Ascending aorta (tissue), 2 donors: ENCODE measurements at places on chromosomes 16 and 17. TPM values are rescaled to one million over a fixed set of nuclear protein-coding genes. Genes with fewer than 3 reads are reported as not detected.

- H3K27me3 ChIP-seq: no peaks in the 10 kb centered on the region
- H3K4me3 ChIP-seq: no peak overlapping the region
- peaks cover 14% of the 10 kb centered on the region for H3K4me1 ChIP-seq
- peak overlapping the region; percentile 39 for H3K27ac ChIP-seq
These were observed 305.2 kb downstream of the SEC14L1 start for GRCh38 chr17:77445760-77446532.

DNA sequence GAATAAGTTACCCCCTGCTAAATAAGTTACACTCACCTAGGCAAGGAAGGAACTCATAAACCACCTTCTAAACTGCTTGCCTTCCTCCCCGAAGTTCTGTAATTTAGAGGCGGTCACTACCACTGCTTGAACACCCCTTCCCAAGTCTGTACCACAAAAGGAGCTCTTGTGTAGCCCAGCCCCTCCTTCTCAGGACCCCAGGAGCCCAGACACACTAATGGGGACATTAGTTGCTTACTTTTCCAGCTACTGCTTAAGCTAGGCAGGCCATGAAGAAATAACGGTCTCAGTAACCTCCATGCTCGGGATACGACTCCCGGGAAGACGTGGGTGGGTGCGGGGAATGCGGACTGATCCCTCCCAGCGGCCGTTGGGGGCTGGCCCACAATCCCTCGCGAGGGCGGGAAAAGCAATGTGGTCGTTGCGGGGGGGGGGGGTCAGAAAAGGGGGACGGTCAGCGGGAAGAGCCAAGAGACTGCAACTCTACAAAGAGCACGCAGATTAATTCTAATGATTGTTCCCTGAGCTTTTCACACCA, at the start of gene TEX14:
Gene TEX14, minus strand, starts transcription at position 345 of the 538 bp plus-strand sequence. CDS start 40,044 bp downstream, outside the sequence.
- peaks cover 4% of the 10 kb centered on the region for H3K4me1 ChIP-seq
- H3K36me3 ChIP-seq: no peaks in the 10 kb centered on the region
- H3K27me3 ChIP-seq: no peaks in the 10 kb centered on the region
- H3K27ac ChIP-seq: peak within 1 kb of the TSS; percentile 84

GRCh38 chr17:48554412-48555257, 9.7 kb upstream of the HOXB2 start:
- H3K4me3 ChIP-seq: peak overlapping the region; percentile 71
- DNase-seq: no peak
- H3K4me1 ChIP-seq: peaks cover 58% of the 10 kb centered on the region
- peaks cover 19% of the 10 kb centered on the region for H3K36me3 ChIP-seq

- H3K27me3 ChIP-seq: no peaks in the 10 kb centered on the region
- no peak overlapping the region for H3K4me3 ChIP-seq
- no peak for DNase-seq
- H3K36me3 ChIP-seq: peaks cover 10% of the 10 kb centered on the region
- no peaks in the 10 kb centered on the region for H3K4me1 ChIP-seq
- no peak overlapping the region for H3K27ac ChIP-seq
These were observed 89.1 kb downstream of the NLK start for GRCh38 chr17:28131599-28131998.

- no peaks in the 10 kb centered on the region for H3K27me3 ChIP-seq
- no peaks in the 10 kb centered on the region for H3K36me3 ChIP-seq
- DNase-seq: peak; percentile 57
- peak overlapping the region; percentile 87 for H3K27ac ChIP-seq
- peaks cover 40% of the 10 kb centered on the region for H3K4me1 ChIP-seq
- no peak overlapping the region for H3K4me3 ChIP-seq
These were observed 122.0 kb downstream of the METRNL start for GRCh38 chr17:83201206-83202001.

GRCh38 chr16:86554917-86555703, at the start of gene MTHFSD:
Gene MTHFSD (minus strand): TSS chr16:86555235. CDS start chr16:86555184, 51 bp downstream.
- DNase-seq: peak; percentile 65
- H3K4me1 ChIP-seq: peaks cover 13% of the 10 kb centered on the region
- H3K27ac ChIP-seq: peak within 1 kb of the TSS; percentile 89
- H3K27me3 ChIP-seq: no peaks in the 10 kb centered on the region

DNA sequence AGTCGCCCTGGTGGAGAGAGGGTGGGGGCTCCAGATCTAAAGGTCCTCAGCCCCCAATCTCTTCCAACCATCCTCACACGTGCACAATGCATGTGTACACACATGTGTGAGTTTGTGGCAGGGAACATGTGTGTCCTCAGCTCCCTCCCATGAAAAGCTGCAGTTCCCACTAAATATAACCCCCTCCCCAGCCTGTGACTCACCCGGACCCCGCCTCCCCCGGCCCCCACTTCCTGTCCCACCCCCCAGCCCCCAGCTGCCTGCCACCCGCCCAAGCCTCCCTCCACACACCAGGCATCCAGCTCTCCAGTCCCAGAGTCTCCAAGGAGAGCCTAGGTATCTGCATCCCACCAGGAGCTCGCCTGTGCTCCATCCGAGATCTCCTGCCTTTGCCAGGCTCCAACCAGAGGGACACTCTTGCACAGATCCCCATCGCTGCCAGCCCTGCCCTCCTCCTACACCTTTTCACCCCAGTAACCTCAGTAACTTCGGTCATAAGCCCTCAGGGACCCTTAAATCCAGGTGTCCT, 3.9 kb downstream of the DLG4 start:
- H3K4me1 ChIP-seq: peaks cover 20% of the 10 kb centered on the region
- no peaks in the 10 kb centered on the region for H3K27me3 ChIP-seq
- H3K36me3 ChIP-seq: no peaks in the 10 kb centered on the region
- DNase-seq: no peak
- H3K4me3 ChIP-seq: peak overlapping the region; percentile 76

DNA sequence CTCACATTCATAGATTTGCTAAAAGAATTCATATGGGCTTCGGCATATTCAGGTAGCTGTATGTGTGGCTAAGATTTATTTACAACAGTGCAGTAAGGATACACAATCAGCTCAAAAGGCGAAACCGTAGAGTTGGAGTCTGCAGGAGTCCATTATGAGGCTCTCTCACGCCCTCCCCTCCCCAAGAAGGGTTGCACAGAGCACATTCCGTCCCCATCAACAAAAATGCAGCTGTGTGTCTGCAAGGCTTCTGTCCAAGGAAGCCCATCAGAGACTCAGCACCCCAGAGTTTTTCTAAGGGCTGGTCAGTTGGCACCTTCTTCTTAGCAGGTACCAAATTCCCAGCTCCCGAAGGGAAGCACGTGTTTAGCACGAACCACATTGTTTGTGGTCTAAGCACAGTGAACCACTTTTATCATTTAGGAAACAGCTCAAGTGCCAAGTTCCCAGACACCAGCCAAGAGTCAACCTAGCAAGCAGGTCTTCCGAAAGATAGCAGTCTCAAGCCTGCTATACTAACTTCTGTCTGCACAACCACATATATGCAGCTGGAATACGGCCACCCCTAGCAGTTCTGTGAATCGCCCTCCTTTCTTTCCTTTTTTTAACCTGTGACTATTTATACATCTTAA, 28.5 kb upstream of the MEAK7 start:
- no peak overlapping the region for H3K4me3 ChIP-seq
- H3K36me3 ChIP-seq: no peaks in the 10 kb centered on the region
- H3K4me1 ChIP-seq: peaks cover 19% of the 10 kb centered on the region
- DNase-seq: no peak

DNA sequence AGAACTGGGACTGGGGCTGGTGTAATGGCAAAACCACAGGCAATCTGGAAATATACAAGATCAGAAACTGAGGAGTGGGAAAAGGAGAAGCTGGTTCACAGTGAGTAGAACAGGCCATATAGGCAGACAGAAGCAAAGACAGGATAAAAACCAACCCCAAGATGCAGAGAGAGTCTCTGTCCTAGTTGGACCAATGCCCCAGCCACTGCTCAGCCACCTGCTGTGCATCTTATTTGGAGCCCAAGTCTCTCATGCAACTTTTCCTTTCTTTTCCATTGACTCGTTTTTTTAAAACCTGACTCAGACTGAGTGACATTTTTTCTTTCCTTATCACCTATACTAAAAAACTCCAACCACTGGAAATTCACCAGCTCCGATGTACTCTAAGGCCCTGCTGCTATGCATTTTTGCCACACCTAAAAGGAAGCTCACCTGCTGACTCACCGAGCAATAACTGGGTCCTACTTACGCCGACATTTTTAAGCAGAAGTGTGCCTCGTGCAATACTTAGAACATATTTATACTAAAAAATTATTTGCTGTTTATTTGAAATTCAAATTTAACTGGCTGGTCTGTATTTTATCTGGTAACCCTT, 100.8 kb upstream of the XYLT1 start:
- no peaks in the 10 kb centered on the region for H3K36me3 ChIP-seq
- H3K4me3 ChIP-seq: no peak overlapping the region
- H3K4me1 ChIP-seq: no peaks in the 10 kb centered on the region
- H3K27me3 ChIP-seq: no peaks in the 10 kb centered on the region
- no peak overlapping the region for H3K27ac ChIP-seq

RPUSD1 gene
- total RNA-seq: 4.8 TPM

KRTAP2-3 gene
- not detected for total RNA-seq

MLYCD gene
- total RNA-seq: 13.4 TPM

TBC1D26 gene
- total RNA-seq: not detected

RHBDF2 gene
- 12.7 TPM for total RNA-seq
